Left renal cortex interstitium (tissue), 4 donors: ENCODE measurements at places on chromosomes 5 and 9. TPM values are rescaled to one million over a fixed set of nuclear protein-coding genes. Genes with fewer than 3 reads are reported as not detected.

DNA sequence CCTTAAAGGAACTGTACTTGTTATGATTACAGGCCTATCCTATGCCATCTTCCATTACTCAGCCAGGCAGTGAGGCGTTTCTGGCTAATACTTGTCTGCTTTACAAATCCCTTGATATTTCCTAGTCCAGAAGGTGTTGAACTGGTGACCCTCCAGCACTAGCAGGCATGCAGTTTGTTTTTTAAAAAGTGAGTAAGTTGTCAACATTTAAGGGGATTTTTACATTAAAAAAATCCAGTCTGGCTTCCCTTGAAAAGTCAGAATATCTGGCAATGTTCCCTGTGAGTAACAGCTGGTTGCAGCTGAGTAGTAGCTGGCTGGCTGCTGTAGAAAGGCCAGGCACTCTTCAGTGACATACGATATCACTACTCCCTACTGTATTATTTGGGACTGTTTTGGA is 21.8 kb downstream of the GRIN3A start:
- DNase-seq = peak; percentile 63

DNA sequence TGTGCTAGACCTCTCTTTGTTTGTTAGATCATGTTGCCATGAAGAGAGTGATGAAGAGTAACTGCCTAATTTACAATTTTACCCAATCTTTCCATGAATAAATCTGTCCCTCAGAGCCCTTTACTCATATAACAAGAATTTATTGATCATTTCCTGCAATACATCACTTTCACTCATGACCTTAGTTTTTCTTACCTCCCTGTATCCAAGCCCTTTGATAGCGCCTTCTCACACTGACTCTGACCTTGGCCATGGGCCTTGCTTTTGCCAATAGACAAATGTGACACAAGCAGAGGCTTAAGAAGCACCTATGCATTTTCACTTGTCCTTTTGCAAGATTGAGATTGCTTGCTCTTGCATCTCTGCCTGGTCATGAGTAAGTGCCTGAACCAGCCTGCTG is 288.1 kb downstream of the NNT start:
- DNase-seq = no peak

DNA sequence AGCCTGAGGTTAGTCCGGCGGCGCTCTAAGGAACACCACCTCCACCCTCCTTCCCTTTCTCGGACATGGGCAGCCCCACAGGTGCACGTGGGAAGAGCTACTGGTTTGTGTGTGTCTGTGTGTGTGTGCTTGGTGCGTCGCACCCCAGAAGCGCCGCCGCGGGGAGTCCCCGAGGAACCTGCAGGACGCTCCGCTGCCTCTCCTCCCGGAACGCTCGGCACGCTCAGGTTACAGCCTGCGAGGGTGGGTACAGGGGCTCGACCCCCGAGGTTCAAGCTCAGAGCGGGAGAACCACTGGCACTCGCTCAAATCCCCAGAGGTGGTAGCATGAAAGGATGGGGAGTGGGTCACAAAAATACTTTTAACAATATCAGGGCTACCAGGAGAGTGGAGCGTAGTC is 2.0 kb downstream of the ASTN2 start:
- no peak for DNase-seq

- no peak for DNase-seq
Measured at GRCh38 chr5:95956900-95957293, 4.8 kb downstream of the ELL2 start.

DNA sequence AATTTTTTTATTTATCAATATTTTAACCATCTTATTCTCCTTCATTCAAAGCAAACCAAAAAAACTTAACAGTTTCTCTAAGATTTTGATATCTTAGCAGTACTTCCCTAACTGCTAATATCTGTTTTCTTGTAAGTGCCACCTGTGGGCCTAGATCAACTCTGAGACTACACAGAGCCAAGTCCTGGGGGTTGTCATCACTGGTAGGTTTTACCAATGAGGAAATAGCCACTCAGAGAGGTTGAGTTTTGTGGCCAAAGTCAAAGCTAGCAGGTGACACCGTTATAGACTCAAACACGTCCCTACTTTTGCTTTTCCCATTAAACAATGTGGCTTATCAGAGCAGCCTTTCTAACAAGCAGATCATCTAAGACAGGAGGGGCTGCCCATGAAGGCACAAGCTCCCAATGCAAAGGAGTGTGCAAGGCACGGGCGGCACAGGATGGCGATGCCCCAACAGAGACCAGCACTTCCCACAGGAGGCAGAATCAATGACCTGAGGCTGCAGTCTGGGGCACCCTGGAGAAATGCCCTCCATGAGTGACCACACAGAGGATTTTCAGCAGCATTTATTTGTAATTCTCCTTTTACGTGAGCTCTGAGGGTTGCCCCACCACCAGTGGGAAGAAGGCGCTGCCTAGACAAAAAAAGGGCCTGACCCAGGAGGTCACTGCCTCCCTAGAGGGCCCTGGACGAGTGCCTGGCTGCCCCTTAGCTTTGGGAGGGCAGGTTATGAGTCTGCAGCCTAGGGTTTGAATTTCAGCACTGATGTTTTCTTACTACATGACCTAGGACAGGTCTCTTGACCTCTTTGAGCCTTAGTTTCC is 7.4 kb downstream of the TBC1D2 start:
- no peak for DNase-seq

DNA sequence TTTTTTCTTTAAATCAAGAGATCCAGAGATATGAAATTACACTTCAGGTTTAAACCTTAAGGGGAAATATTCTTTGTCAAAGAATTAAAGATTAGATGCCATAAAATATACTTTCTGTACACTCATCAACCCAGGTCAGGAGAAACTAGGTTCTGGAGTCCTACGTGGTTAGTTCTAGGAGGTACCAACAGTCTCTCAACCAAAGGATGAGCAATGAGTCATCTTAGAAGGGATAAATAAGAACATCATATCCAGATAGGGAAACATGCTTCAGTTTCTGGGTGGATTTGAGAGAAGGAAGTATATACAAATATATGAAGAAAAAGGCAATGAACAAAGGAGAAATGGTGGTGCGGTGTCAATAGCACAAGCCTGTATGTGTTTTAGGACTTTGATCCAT is 98.2 kb downstream of the CSNK1G3 start:
- DNase-seq = no peak

DNA sequence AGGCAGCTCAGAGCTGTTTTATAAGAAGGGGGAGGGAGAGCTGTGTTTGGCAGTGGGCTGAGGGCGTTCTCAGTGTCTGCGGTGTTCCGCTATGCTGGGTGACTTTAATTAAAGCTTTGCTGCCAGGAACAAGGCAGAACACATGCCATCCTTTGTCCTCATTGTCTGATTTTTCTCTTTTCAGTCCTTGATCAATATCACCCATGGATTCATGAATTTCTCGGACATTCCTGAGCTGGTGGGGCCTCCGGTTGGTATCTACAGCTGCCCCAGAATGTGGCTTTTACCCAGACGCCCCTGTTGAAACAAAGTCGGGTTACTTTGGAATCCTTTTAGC is 66.5 kb upstream of the TGFBR1 start:
- no peak for DNase-seq

DNA sequence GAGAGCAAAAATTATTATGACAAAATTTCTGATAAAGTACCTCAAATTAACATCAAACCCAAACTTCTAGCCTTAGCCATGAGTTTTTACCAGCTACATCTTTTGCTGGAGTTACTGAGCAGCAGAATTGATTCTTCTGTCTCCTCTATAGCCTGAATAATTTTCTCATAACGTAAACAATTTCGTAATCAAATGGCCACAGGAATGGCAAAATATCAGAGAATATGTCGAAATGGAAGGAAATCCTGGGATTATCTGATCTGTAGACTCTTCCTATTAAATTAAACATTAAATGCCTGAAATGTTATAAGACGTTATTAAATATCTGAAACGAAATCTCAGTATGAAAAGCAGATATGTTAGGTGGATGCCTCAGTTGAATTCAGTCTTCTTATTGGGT is 41.1 kb downstream of the LURAP1L start:
- no peak for DNase-seq

GRCh38 chr5:180414176-180414575 is 61.0 kb upstream of the GFPT2 start:
- DNase-seq = no peak

GRCh38 chr9:19807182-19807892 is 18.5 kb upstream of the SLC24A2 start:
- no peak for DNase-seq

GRCh38 chr9:100505564-100506159 is 32.7 kb downstream of the TMEFF1 start:
- peak; percentile 6 for DNase-seq

GRCh38 chr9:78676009-78676408 is 379.1 kb downstream of the PSAT1 start:
- DNase-seq = no peak

DNA sequence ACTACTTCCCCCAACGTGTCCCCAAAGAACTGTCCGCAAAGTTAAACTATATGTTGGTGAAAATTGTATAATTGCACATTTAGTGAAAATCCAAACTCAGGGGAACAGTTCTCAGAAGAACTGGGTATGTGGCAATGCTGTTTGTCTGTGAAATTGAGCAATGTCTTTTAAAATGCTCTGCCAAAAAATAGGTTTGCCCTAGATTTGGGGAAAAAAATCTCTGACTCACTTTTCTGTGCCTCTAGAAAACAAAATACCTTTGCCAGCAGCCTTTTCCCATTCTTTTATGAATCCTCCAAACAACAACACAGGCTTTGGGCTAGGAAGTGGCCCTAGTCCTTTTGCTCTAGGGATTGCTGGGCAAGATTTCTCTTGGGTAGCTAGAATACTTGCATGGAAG is 37.4 kb upstream of the ZNF608 start:
- DNase-seq = no peak

GRCh38 chr5:154406231-154406630 is 39.6 kb upstream of the SAP30L start:
- no peak for DNase-seq

DNA sequence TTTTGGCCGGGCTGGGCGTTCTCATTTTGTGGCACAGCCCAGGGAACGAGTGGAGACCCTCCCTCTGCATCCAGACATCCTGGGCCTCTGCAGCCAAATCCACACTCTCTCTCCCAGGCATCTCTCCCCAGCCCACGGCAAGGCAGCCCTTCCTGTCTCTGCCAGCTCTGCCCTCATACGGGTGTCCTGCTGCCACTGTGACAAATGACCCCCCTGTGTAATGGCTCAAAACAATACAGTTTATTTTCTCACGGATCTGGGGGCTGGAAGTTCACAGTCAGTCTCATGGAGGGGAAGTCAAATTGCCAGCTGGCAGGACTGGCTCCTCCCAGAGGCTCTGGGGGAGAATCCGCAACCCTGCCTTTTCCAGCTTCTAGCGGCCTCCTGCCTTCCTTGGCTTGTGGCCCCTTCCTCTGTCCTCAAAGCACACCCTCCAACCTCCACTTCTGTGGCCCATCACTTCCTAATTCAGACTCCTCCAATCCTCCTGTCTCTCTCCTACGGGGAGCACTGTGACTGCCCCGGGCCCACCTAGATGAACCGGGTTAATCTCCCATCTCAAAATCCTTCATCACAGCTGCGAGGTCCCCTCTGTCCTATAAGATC is 70.2 kb upstream of the COL5A1 start:
- DNase-seq = no peak

GRCh38 chr9:32430720-32431119 is 46.3 kb downstream of the ACO1 start:
- no peak for DNase-seq

GRCh38 chr5:167899490-167900070 is 391.9 kb upstream of the WWC1 start:
- DNase-seq = no peak

- no peak for DNase-seq
Measured at GRCh38 chr9:134605966-134606357, 35.6 kb upstream of the COL5A1 start.

- DNase-seq = no peak
Measured at GRCh38 chr5:73447530-73448462, 781 bp downstream of the FOXD1 start.

GRCh38 chr5:119322312-119322947 is 33.4 kb upstream of the TNFAIP8 start:
- no peak for DNase-seq

GRCh38 chr9:111728617-111729366 is 65.9 kb downstream of the SHOC1 start:
- DNase-seq = no peak

- no peak for DNase-seq
Measured at GRCh38 chr5:36576721-36577120, 29.7 kb upstream of the SLC1A3 start.

DNA sequence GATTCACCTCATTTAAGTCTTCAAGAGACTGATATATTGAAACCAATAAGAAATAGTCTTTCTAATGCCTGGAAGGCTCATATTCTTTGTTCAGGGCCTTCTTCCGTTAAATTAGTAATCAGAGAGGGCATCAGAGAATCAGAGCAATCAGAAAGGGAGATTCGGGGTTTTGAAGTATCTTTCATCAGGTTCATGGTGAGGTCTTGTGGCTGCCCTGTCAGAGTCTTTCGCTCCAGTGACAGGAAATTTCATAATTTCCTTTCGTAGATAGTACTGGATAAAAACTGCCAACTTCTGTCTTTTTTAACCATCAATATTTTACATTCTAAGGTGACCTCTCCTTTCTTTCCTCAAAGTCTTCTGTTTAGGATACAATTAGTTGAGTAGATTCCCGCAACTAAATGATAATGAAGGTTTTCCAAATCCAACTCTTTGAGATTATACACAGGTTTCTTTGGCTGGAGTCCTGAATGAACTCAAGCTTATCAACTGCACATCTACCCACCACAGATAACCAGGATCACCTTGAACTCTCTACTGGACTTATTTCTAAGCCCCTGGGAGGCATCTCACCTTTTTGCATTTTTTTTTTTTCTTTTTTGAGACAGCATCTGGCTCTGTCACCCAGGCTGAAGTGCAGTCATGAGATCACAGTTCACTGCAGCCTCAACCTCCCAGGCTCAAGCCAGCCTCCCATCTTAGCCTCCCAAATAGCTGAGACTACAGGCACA is 5.5 kb downstream of the IL31RA start:
- DNase-seq = no peak

- DNase-seq = no peak
Measured at GRCh38 chr9:137825324-137825989, 52.1 kb upstream of the CACNA1B start.

DNA sequence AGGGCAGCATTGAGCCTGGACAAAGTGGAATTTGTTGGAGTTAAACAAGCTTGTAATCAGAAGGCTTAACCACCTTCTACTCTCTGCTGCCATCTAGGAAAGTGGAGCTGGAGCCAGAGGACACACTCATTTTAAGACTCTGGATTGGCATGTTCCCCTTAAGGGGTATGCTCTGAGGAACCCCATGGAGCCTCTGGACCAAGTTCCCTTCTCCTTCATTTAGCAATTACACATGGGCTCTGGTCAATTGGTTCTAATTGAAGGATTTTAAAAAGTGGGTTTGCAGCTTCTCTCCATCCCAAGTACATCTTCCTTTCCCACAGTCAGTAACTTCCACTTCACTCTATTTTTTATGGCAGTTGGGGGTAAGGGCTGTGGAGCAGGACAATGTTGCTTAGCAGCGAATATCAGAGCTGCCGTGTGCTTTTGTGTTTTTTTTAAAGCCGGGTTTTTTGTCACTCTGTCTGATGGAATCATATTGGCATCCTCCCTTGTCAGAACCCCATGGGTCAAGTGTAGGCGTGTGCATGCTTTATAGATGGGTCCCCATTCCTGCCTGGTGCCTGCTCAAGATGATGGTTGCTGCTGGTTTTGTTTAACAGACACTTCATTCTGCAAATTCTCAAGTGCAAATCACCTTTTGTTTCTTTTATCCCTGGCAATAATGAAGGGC is 330.7 kb upstream of the ADAMTSL1 start:
- no peak for DNase-seq

PTGS1 gene
- polyA plus RNA-seq = 5.2 TPM

ARSI gene
- polyA plus RNA-seq = 2.5 TPM

PIP5KL1 gene
- polyA plus RNA-seq = 2.5 TPM

TMEM252 gene
- 10.1 TPM for polyA plus RNA-seq

MRNIP gene
- polyA plus RNA-seq = 29.8 TPM

JMY gene
- polyA plus RNA-seq = 29.0 TPM

PAPPA gene
- 4.0 TPM for polyA plus RNA-seq

CXCL14 gene
- 45.0 TPM for polyA plus RNA-seq

GALNT12 gene
- 8.6 TPM for polyA plus RNA-seq

CAVIN4 gene
- polyA plus RNA-seq = 2.6 TPM
